ENCODE measurements at places on chromosomes 2 and 18.

- no peak for DNase-seq
Measured at GRCh38 chr2:154978710-154979109, 280.2 kb downstream of the KCNJ3 start.

DNA sequence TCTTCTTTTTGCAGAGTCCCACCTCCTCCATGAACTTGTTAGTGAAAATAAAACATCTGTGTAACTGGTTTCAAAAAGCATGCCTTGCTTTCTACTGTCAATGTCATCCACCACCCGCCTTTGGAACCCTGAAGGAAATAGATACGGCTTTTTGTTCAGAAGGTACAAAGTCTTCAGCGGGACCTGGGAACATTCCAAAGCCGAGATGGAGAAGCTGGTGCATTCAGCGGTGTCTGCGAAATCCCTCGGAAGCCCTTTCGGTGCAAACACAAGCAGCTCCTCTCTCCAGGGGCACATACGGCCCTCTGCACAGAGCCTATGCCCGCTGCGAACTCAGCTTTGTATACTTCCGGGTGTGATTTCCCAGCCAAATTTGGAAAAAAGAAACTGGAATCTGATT, 555.8 kb upstream of the SALL3 start:
- DNase-seq: no peak

- no peak for DNase-seq
Measured at GRCh38 chr2:196431957-196432356, 207.6 kb upstream of the CCDC150 start.

GRCh38 chr2:195238379-195238778, 418.6 kb upstream of the SLC39A10 start:
- no peak for DNase-seq

DNA sequence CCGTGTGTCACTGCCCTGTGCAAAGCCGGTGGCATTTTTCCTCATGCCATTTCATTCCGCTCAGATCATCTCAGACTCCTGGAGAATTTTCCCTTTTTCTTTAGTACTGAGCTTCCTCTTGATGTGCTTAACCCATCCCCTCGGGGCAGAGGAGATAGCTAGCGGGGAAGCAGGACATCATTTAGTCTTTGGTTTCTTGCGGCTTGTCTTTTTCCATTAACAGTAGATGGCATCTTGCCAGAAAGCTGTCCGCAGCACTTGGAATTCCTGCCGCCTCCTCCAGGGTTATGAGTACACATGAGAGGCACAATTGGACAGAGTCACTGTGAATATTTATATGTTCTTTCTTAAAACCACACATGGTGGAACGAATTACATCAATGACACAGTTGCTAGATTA, 226.6 kb downstream of the ALPK2 start:
- DNase-seq: no peak

GRCh38 chr2:105788670-105789290, 44.1 kb downstream of the NCK2 start:
- DNase-seq: no peak

- no peak for DNase-seq
Measured at GRCh38 chr2:124112966-124113365, 87.9 kb downstream of the CNTNAP5 start.

- DNase-seq: no peak
Measured at GRCh38 chr18:70276416-70277191, 12.2 kb upstream of the SOCS6 start.

GRCh38 chr2:98282109-98282508, 64.1 kb upstream of the CNGA3 start:
- no peak for DNase-seq

DNA sequence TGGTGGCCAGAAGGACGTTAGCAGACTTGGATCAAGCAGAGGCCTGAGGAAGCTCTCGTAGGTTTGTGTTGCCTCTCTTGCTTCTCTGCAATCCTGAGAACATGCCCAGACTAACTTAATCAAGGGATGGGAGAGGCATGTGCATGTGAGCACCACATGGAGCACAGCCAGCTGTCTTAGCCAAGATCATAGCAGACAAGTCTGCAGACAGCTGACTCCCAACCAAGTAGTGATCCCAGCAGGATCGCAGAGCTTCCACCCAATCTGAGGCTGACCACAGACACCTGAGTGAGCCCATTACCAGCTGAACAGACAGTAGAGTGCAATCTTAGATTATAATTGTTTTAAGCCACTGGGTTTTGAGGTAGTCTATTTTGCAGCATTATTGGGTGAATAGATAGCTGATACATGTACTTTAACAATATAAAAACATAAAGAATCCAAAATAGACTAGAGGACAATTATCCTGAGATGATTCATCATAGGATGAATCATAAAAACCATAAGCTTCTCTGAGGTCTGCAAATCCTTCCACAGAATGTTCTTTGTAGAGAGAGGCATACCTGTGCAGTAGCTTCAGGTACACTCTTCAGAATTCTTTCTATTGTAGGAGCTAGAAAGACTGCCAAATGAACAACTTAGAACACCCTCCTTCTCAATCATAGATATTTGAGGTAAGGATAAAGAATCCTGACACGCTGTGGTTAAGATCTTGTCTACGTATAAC, 25.2 kb upstream of the FAM110C start:
- no peak for DNase-seq
